Regular cardiac myocyte (primary cell): ENCODE measurements at places on chromosomes 5 and 9. TPM values are rescaled to one million over a fixed set of nuclear protein-coding genes. Genes with fewer than 3 reads are reported as not detected.

Gene USP20
- total RNA-seq = 9.0 and 14.2 TPM in 2 replicates

Gene CDX1
- total RNA-seq = 0.38 and 0.56 TPM in 2 replicates

Gene PKD2L2
- total RNA-seq = 0.38 TPM in 1 of 2 replicates, not detected in the other

Gene CD14
- 3.3 and 25.1 TPM in 2 replicates for total RNA-seq

Gene CA9
- total RNA-seq = 0.38 and 2.8 TPM in 2 replicates

Gene IRX4
- not detected in 2 replicates for total RNA-seq

Gene BARHL1
- not detected in 2 replicates for total RNA-seq

Gene IARS1
- total RNA-seq = 274 and 314 TPM in 2 replicates

Gene GRK6
- 12.7 and 32.4 TPM in 2 replicates for total RNA-seq

Gene NTNG2
- 0.96 and 2.8 TPM in 2 replicates for total RNA-seq
